Stimulated activated CD4-positive, alpha-beta T cell treated with anti-CD3 and anti-CD28 coated beads, Interleukin-1b, Interleukin-23, amount 100 ng/mL, for 24 hours (primary cell): ENCODE measurements at places on chromosomes 2 and 18.

DNA sequence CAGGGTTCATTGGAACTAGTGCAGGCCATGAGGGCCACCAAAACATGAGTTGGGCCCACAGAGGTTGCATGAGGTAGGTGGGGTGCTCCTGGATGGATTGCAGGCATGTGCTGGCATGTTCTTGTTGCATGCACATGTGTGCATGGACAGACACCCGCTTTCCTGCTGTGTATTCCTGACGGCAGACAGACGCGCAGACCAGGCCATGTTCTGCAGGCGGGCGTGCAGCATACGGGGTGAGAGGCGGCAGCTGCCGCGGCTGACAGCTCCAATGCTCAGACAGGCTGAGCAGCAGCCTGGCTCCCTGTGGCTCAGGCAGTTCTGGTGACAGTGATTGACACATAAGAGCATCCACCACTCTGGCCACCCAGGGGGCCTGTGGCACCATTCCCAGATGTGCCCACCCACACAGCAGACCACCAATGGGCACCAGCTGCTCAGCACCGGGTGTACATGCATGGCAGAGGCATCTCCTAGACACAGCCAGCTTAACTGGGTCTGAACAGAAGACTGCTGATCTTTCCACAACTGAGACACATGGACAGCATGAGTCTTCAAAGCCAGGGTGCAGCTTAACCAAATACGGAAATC, 21.2 kb downstream of the HS1BP3 start:
- no peak for DNase-seq

GRCh38 chr2:85996591-85996990, 107.8 kb upstream of the ST3GAL5 start:
- DNase-seq, result no peak

DNA sequence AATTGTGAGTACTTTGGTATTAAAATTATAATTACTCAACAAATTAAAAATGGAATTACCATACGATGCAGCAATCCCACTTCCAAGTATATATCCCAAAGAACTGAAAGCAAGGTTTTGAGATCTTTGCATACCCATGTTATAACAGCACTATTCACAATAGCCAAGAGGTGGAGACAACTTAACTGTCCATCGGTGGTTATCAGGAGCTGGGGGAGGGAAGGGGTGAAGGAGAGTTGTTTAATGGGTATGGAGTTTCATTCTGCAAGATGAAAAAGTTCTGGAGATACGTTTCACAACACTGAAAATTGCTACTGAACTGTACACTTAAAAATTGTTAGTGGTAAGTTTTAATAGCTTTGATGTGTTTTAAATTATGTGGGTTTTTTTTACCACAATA, 25.7 kb downstream of the RAB10 start:
- DNase-seq, result no peak

- no peak for DNase-seq
These were observed 9.1 kb downstream of the MBOAT2 start for GRCh38 chr2:8994386-8994785.
